Adipocyte (in vitro differentiated cells): ENCODE measurements at places on chromosomes 12 and 14.

DNA sequence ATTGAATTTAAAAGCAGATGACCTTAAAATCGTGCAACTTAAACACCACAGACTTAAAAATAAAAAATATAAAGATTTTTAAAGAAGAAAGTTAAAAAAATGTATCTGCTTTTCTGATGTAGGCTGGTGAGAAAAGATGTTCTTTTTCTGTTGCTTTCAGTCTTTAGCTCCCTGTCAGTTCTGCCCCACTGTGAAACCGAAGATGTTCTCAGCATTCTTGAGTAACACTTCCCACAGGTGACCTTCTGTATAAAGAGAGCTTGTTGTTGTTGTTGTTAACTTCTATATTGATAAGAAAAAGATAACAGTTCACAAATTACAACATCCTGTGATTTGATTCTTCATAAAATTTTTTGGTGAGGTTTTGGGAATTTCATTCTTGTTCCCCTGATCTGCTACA, 377.9 kb upstream of the RGS6 start:
- DNase-seq: no peak

GRCh38 chr14:93954900-93955849, 21.2 kb downstream of the ASB2 start:
- DNase-seq: no peak

GRCh38 chr12:43069768-43070221, 480.2 kb upstream of the PRICKLE1 start:
- no peak for DNase-seq

GRCh38 chr14:36756226-36756625, 94.6 kb downstream of the PAX9 start:
- DNase-seq: no peak

DNA sequence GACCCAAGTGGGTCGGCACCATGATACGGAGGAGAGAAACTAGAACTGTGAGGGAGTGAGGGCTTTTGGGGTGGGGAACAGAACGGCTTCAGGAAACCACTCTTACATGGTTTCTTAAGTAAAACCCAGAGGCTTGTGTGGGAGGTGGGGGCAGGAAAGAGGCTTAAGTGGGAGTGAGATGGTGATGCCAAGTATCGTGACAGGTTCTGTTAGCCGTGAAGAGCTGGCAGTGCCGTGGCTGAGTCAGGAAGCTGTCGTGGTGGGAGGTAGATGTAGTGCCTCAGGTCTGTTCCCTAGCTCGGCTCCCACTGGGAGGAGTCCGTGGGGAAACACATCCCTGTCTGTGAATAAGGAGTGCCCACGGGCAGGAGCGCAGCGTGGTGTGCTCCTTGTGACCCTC, 185.8 kb upstream of the FKBP4 start:
- no peak for DNase-seq

DNA sequence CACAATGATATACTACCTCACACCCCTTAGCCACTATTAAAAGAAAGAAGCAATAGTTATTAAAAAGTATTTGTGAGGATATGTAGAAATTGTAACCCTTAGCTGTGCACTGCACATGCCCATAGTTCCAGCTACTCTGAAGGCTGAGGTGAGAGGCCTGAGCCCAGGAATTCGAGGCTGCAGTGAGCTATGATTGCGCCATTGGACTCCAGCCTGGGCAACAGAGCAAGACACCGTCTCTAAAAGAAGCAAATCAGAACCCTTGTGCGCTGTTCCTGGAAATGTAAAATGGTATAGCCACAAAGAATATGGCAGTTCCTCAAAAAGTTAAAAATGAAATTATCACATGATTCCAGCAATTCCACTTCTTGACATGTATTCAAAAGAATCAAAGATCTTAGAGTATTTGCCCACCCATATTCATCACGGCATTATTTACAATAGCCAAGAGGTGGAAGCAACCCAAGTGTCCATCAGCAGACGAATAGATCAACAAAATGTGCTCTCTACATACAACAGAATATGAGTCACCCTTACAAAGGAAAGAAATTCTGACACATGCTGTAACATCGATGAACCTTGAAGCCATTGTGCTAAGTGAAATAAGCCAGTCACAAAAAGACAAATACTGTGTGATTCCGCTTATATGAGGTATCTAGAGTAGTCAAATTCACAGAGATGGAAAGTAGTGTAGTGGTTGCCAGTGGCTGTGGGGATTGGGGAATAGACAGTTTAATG, 23.7 kb upstream of the YLPM1 start:
- no peak for DNase-seq

- DNase-seq: no peak
These were observed 139.8 kb downstream of the KIF26A start for GRCh38 chr14:104278214-104278534.

DNA sequence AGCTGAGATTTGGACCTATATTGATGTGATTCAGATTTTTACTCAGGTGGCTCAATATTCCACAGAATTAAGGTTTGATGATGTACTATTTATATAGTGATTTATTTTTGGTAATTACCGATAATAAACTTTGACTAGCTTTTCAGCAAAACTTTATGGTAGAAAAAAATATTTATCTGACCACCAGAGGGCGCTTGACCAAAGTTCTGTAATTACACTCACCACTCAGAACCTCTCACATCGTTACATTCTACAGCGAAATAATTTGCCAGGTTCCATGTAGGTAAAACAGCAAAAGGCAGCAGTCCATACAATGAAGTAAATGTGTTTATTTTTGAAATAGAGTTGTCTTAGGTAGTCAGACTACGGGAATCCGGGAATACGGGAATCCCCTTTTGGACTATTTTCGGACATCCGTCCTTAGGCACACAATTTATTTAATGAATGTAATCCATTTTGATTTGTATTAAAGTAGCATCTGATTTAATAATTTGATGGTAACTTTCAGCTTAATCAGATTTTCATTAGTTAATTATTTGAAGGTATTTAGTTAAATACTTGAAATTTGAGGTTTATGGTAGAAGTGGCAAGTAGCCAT, 143.0 kb upstream of the DDHD1 start:
- DNase-seq: peak; percentile 76

- no peak for DNase-seq
These were observed 28.4 kb downstream of the TXNRD1 start for GRCh38 chr12:104243971-104244370.

- DNase-seq: peak; percentile 80
These were observed 35.7 kb downstream of the NID2 start for GRCh38 chr14:52033101-52033642.

- DNase-seq: peak; percentile 99
These were observed 10.5 kb upstream of the SLC38A2 start for GRCh38 chr12:46382964-46383653.

DNA sequence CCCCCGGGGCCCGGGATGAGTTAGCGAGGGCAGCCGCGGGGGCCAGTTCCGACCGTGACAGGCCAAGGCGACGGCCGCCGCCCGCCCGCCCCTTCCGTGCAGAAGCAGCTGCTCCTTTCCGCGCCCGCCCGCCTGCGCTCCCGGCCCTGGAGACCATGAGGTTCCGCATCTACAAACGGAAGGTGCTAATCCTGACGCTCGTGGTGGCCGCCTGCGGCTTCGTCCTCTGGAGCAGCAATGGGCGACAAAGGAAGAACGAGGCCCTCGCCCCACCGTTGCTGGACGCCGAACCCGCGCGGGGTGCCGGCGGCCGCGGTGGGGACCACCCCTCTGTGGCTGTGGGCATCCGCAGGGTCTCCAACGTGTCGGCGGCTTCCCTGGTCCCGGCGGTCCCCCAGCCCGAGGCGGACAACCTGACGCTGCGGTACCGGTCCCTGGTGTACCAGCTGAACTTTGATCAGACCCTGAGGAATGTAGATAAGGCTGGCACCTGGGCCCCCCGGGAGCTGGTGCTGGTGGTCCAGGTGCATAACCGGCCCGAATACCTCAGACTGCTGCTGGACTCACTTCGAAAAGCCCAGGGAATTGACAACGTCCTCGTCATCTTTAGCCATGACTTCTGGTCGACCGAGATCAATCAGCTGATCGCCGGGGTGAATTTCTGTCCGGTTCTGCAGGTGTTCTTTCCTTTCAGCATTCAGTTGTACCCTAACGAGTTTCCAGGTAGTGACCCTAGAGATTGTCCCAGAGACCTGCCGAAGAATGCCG, 699 bp downstream of the MGAT2 start:
- DNase-seq: no peak

DNA sequence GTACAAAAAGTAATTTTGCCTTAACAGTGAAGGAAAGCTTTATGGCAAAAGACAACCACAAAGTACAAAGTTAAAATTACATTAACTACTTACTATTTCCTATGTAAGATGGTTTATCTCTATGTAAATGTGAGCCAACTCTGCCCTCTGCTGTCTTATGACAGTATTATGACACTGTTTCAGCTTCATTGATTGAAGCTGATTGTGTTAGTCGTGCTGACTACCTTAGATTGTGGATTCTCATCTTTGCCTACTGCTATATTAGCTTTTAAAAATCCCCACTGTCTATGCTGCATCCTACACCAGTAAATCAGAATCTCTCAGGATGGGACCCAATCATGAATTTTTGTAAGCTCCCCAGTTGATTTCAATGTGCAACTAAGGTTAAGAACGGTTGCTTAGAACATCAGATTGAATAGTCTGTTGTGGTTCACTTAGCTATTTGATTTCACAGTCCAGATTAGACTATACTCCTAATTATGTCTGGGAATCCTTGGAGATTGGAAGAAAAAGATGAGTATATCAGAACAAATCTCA, 12.2 kb upstream of the SPTB start:
- DNase-seq: peak; percentile 81

GRCh38 chr12:52600941-52601481, at the start of gene KRT72:
Gene KRT72, minus strand, starts transcription at chr12:52601463. Its CDS starts 11 bp downstream, at chr12:52601452.
- no peak for DNase-seq

DNA sequence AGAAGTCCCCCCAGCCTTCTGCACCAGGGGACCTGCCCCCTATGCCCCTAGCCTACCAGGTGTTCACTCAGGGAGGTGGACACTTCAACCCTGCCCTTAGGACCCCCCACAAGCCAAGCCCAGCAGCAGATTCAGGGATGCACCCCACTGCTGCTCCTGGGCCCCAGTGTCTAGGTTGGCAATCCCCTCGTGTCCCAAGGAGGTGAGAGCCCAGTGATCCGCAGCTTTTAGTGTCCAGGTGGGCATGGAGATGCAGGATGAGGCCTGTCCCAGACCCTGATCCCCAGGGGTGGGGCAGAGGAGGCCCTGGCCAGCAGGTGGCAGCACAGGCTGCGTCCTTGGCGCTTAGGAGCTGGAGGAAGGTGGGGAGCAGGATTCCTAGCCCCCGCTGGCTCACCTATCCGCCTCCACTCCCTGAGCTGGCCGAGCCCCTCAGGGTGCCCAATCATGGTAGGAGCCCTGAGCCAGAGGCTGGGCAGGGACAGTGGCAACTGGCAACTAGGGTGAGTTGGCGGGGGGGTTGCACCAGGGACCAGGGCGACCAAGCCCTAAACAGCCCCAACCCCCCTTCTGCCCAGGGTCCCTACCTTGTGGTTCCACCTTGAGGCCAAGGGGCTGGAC, 4.1 kb downstream of the CKB start:
- peak; percentile 73 for DNase-seq

- no peak for DNase-seq
These were observed 37.7 kb downstream of the RIN3 start for GRCh38 chr14:92551044-92551841.

GRCh38 chr12:132043216-132043615, 93.5 kb downstream of the EP400 start:
- no peak for DNase-seq

- peak; percentile 96 for DNase-seq
These were observed 586.3 kb downstream of the LRFN5 start for GRCh38 chr14:42192738-42193653.

GRCh38 chr12:131089531-131090273, 136.0 kb downstream of the ADGRD1 start:
- no peak for DNase-seq

GRCh38 chr12:123900871-123901376, 71.7 kb downstream of the CCDC92 start:
- DNase-seq: peak; percentile 33

DNA sequence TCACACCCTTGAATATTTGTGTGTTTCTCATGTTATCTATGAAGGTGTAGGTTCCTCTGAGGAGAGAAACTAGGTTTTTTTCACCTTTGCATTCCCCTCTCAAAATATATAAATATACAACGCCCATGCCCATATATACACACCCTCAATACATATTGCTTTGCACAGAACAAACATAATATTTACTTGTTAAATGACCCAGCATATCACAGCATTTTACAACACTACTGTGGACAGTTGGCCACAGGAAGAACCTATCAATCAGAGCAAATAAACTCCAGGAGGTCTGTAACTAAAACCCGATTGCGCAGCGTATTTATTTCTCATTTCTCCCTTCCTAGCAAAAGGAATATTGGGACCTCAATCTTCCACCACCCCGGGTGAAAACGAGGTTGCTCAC, 196.0 kb downstream of the SLC5A8 start:
- DNase-seq: no peak

DNA sequence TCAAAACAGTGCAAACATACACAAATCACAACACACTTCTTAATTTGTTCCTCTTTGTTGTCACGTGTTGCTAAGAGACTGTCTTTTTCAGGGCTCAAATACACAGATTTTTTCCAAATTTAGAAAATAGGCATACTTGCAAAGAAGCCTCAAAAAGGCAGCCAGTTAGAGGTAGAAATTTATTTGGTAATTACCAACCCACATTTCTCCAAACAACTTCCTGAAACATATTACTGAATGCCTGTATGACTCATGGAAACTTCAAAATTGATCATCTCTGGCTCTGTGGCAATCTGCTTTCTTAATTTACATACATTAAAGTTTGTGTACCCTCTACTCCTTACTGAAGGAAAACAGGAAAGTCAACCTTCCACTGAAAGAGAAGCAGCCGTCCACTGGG, 36.4 kb downstream of the PPM1H start:
- DNase-seq: peak; percentile 72

DNA sequence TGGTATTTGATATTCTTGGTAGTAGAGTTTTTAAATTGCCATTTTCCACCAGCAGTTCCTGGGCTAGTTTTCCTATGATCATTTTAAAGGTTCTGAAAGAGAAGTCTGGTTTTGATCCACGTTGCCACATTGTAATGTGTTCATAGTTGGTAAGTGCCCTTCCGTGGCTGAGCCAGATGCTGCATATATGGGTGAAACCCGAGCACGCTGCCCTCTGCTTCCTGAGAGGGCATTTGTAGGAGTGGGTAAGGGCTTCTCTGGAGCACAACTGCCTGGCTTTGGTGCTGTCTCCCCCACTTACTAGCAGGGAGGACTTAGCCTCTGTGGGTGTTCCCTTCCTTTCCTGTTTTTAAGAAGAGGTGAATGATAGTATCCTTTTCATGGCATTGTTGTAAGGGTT, 7.1 kb downstream of the SNRNP35 start:
- DNase-seq: no peak
